Esophagus mucosa (tissue), 1 donor: ENCODE measurements at places on chromosomes 5 and 9. TPM values are rescaled to one million over a fixed set of nuclear protein-coding genes. Genes with fewer than 3 reads are reported as not detected.

The ADGRV1 gene
- 3.7 TPM for total RNA-seq

The SIT1 gene
- total RNA-seq = 0.44 TPM

The UBE2D2 gene
- total RNA-seq = 119 TPM

The SLCO4C1 gene
- total RNA-seq = not detected

DNA sequence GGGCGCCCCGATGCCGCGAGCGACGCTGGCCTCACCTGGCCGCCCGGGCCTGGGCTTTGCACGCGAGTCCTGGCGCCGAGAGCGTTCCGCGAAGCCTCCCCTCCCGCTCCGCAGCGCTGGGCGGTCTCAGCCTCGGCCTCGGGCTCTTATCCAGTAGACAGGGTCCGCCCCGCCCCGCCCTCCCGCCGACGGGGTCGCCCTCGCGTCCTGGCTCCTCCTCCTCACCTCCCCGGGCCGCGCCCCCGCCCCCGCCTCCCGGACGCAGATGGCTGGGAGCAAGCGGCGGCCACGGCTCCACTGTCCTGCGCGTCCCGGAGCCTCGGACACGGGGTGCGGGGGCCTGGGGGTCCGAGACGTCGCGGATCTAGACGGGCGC, at the start of gene SLC6A3:
Gene SLC6A3, minus strand, starts transcription at position 128 of the 376 bp plus-strand sequence. CDS start 2,243 bp downstream, outside the sequence.
- ATAC-seq = no peak

DNA sequence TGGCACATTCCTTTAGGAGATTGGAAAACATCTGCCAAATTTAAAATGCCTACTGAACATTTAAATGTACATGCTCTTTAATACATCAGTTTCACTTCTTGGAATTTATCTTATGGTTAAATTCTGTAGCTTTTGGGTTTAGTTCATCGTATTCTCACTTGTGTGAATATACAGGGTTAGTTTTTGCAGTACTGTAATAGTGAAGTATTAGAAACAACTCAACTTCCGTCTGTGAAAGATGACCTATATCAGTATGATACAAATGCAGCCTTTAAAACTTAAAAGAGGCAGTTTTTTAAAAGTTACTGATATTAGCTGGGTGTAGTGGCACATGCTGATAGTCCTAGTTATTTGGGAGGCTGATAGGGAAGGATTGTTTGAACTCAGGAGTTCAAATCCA, 57.2 kb downstream of the CDC42SE2 start:
- no peak for ATAC-seq

- no peak for ATAC-seq
Observed at GRCh38 chr9:13145340-13145739, 134.2 kb downstream of the MPDZ start.

DNA sequence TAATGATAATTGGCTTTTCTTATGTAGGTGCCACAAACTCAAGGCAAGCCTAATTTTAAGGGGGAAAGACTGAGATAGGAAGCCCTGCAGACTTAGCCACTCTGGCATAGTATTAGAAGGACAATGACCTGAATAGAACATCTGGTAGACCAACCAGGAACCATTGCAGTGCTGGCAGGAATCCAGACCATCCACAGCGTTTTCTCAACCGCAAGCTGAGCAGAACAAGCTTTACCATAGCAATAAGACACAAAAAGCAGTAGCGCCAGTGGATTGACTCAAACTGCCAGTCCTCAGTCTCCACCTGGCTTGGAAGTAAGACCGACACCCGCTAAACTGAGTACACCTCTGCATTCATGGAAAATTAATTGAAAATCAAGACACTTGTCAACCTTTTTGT, 141.3 kb upstream of the LPAR1 start:
- ATAC-seq = no peak

DNA sequence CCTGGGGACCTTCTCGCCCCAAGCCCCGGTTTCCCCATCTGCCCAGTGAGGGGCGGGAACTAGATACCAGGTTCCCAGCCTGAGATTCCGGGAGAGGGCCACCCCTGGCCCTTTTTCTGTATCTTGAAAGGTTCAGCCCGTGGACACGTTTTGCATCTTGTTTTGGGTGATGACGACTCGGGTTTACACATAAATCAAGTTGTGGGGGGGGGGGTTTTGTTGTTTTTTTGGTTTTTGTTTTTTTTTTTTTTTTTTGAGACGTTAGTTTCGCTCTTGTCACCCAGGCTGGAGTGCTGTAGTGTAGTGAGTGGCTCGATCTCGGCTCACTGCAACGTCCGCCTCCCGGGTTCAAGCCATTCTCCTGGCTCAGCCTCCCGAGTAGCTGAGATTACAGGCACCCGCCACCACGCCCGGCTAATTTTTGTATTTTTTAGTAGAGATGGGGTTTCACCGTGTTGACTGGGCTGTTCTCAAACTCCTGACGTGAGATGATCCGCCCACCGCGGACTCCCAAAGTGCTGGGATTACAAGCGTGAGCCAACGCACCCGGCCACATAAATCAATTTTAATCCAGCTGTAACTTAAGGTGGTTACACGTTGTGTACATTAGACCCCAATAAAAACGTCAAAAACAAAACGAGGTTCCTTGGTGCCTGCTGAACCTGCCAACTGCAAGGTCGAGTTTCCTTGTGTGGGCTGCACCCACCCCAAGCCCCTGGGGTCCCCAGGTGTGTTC, 1.1 kb upstream of the BRD3 start:
- no peak for ATAC-seq
